ENCODE measurements at places on chromosomes 2 and 18.

GRCh38 chr18:47120428-47120827 lies 29.9 kb downstream of the HDHD2 start:
- no peak for DNase-seq

DNA sequence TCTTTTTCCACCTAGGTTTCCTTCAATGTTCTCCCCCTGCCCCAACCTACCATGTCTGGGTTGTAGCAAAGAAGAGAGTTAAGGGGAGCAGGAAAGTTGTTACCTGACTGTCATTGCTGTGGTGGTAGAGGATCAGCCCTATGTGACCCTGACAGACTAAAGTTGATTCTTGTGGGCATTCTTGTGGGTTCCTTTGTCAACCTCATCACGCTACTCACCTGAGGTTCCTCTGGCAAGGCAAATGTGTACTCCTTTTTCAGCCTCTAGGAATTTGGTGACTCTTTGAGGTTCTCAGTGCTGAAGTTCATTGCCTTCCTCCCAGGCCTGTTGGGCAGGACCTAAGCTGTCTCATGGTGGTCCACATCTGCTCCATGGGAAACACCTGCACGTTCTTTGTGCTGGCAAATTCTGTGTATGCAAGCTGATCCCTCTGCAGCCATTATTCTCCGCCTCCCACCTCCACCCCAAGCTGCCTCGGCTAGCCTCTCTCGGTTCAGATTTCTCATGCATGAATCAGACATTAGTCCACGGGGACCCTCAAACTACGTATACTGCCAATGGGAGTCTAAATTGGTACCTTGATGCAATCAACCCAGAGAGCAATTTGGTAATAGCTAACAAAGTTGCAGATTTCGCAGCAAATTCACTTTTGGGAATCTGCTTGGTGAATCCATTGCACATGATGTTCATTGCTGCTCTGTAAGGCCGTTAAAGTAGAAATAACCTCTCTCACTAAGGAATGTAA lies 1.5 kb upstream of the GMCL1 start:
- no peak for DNase-seq

DNA sequence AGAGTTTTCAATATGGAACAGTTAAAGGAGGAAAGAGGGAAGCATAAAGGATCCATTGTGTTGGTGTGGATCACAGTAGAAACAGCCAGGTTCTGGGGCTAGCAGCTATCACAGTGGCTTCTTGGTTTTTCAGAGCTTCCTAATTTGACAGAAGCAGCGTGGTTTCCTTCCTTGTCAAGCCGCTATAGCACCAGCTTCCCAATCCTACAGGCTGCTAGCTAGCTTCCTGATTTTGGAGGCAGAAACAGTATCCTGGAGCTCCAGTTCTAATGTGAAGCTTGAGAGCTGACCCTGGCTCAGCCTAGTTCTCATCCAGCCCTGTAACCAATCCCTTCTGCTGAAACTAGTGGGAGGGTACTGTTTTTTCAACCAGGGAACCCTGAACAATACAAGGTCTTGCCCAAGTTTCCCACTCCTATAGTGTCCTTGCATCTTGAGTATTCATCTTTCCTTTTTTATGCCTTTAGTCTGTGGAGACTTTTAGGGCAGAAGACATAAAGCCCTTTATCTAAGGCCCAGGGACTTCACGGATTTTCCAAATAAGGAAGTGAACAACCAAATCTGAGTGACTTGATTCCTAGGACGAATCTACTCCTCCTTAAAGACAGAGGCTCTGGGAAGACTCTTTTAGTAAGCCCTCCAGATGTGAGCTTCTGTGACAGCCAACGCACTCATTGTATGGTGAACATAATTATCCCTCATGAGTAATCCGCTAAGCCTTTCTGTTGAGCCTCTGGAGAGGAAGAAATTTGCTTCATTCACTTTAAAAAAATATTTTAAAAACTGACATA lies 33.8 kb downstream of the CCDC93 start:
- DNase-seq, result peak; percentile 85

- no peak for DNase-seq
Measured at GRCh38 chr2:136232456-136233172, 114.7 kb upstream of the CXCR4 start.

DNA sequence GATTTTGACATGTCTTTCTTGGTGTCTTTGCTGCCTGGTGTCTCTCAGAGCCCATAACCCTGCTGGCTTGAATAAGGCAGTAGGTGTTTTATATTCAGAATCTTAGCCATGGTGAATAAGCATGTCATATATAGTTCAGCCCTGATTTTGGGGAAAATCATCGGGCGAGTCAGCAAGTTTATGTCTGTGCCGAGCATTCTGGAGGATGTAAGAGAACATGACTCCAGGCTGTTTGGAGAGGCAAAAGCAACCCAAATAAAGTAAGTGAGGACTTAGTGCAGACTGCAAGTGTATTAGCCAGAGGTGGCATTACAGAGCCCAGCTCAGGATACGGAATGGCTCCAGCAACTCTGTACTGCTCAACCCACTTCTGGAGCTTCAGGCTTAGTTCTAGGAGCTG lies 50.3 kb downstream of the TCF7L1 start:
- DNase-seq, result no peak

GRCh38 chr18:13539843-13540476 lies 186.4 kb downstream of the FAM210A start:
- no peak for DNase-seq

DNA sequence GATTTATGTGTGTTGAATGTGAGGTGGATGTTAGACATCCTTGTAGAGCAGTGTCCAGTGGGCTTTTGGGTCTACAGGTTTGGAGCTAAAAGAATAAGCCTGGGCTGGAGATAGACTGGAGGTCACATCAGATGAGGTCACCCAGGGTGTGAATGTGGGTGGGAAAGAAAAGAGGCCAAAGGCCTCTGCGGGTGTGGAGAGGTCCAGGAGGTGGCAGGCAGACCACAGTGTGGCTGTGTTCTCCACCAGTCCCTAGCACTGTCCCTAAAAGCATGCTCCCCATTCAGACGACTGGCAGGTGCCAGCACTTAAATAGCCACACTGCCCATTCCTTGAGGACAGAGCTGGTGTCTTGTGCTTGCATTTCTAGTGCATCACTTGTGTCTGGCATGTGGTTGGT lies 4.1 kb downstream of the ATG4B start:
- no peak for DNase-seq

DNA sequence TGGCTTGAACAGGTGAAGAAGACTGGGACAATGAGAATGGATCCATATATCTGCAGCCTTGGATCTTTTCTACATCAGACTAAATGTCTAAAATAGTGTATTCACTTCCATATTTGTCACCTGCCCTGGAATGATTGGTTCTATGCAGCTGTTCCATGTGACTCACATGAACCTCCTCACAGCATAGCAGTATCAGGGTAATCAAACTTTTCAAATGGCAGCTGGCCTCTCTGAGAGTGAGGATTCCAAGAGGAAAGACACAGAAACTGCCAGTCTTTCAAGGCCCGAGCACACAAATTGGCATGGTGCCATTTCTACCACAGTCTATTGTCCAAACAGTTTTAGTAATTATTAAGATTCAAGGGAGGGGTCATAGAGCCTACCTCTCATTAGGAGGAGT lies 859.3 kb downstream of the BCL11A start:
- no peak for DNase-seq

GRCh38 chr2:31457651-31458050 lies 43.1 kb upstream of the XDH start:
- DNase-seq, result no peak

DNA sequence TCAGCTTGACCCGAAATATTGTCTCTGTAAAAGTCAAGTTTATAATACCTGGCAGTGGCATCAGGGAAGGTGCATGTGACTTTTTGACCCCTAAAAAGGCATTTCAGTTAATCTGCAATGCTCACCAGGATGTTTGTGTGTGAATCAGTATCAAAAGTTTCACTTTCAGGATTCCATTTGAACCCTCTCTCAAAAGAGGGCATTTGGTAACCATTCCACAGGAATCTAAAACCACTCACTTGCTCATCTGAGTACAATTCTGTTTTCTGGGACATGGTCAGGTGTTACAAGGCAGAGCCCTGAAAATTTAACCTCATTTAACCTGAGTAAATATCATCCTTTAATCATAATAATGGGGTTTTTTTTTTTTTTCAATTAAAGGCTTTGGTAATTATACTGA lies 77.9 kb upstream of the KLF7 start:
- DNase-seq, result no peak

GRCh38 chr2:44250376-44250775 lies 24.9 kb upstream of the SLC3A1 start:
- DNase-seq, result no peak

DNA sequence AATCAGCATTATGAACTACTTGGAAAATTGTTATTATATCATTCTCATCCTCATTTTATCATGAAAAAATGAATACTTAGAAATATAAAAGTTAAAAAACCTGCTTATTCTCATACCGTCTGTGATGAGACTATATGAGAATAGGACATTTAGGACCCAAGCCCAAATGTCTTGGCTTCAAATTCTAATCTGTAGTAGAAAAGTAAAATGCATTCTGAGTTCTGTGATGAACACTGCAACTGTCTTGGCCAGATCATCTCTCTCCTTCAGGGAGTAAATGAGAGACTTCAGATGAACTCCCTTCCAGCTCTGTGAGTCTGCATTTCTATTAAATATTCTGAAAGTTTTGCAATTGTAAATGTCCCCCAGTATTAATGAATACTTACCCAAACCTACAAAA lies 940.7 kb upstream of the KLHL29 start:
- DNase-seq, result no peak

GRCh38 chr2:55049043-55049820 lies 1.0 kb downstream of the RTN4 start:
- peak; percentile 56 for DNase-seq

DNA sequence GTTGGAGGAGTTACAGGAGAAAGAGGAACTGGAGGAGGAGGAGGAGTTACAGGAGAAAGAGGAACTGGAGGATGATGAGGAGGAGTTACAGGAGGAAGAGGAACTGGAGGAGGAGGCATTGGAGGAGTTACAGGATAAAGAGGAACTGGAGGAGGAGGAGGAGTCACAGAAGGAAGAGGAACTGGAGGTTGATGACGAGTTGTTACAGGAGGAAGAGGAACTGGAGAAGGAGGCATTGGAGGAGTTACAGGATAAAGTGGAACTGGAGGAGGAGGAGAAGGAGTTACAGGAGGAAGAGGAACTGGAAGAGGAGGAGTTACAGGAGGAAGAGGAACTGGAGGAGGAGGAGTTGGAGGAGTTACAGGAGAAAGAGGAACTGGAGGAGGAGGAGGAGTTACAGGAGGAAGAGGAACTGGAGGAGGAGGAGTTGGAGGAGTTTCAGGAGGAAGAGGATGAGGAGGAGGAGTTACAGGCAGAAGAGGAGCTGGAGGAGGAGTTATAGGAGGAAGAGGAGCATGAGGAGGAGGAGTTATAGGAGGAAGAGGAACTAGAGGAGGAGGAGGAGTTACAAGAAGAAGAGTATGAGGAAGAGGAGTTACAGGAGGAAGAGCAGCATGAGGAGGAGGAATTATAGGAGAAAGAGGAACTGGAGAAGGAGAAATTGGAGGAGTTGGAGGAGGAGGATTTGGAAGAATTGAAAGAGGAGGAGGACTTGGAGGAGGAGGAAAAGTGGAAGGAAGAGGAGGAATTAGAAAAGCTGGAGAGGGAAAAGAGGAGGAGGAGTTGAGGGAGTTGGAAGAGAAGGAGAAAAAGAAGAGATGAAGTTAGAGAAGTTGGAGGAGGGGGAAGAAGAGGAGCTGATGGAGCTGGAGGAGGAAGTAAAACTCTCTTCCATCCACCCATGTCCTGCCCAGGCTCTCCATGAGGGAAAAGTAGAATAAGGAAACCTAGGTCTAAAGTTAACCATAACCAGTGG lies 37.2 kb downstream of the CLASP1 start:
- DNase-seq, result no peak

DNA sequence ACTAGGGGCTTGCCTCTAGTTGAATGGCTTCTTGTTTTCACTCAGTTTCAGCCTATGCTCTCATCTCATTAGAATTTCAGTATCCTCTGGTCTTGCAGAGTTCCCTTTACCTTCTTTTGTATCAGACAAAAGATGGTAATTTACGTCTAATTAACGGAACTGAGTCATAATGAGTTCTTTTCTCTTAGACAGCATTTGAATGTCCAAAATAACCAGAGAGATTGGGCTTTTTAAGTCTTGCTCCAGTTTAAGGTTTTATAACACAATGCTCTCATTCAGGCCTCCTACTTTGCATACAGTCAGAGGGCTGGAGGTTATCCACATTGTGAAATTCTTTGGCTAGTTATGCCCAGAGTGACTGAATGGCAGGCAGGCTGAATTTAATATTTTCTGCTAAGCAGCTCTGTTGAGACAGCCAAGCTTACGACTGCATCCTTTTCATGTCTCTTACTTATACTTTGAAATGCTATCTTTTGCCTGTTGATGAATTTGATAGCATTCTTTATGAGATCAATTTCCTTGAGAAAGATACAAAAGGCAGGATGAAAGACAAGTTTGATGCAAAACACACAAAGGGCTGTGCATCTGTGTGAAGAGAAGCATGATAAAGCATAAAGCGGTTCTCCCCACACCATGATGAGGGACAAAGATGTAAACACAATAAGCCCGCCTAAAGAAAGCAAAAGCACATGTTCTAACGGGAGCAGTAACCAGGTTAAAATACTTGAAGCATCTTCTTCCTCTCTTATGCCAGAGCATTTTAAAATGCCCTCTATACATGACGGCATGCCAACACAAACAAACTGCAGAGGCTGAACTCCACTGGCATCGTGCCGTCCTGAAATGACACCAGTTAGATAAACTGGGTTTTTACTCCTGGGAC lies 90.0 kb downstream of the CDH2 start:
- DNase-seq, result no peak

DNA sequence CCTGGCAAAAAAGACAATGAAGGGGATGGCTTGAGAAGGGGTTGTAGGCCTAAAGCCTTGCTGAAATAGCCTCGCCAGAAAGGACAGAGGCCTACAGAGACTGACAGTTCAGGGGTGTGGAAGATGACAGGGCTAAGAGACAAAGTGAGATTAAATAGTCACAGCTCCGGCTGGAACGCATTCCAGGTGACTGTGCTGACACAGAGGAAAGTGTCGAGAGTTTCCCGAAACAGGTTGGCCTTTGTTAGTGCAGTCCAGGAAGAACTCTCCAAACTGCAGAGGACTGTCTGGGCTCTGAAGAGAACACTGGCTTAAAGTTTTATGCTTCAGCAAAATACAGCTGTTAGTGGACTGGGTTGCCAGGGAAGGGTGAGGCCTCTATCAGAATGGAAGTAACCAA lies 52.8 kb downstream of the METTL4 start:
- no peak for DNase-seq

GRCh38 chr18:78753240-78753639 lies 226.4 kb upstream of the SALL3 start:
- DNase-seq, result no peak
